ENCODE measurements at places on chromosomes 5 and 9.

GRCh38 chr5:157857816-157858526 is 974 bp downstream of the CLINT1 start:
- no peak for DNase-seq

DNA sequence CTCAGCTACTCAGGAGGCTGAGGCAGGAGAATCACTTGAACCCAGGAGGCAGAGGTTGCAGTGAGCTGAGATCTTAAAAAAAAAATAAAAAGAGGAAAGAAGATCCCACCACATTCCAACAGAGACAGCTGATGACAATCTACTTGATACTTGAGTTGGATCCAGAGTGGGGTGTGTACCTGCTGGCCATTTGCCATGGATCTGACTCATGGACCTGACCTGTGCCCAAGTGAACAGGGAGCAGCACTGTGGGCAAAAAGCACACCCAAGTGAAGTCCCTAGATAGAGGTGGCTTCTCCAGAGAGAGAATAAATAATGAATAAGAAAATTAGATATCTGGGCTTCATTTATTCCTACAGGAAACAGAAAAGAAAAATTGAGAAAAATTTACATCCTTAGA is 81.2 kb upstream of the MIER3 start:
- DNase-seq = no peak

DNA sequence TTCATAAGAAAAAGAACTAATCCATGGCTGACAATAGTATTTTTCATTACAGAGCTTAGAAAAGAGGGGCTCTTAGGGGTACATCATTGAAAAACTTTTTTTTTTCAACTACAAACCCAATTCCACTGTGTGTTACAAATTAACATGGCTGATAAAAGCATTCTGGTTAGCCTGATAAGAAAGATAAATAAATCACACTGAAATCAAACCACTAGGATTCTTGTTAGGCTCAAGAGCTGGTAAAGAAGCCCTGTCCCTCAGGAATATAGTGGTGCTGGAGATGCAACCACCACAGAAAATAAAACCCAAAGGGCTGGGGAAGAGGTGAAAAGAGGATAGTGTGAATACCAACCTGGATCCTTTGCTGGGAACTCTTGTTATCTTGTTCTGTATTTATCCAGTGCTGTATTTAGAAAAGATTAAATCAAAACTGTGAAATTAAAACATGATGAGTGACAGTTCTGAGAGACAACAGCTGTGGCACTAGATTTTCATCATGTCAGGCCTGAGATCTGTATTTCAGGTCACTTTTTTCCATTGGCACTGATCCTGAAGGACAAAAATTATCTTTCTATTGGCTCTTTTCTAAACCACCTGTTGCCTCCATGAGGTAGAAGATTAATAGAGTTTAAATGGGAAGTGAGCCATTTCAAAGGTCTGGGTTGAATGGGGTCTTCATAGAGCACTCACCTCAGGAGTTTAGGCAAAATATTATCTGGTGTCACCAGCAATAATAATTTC is 118.6 kb downstream of the ARRDC3 start:
- DNase-seq = no peak

DNA sequence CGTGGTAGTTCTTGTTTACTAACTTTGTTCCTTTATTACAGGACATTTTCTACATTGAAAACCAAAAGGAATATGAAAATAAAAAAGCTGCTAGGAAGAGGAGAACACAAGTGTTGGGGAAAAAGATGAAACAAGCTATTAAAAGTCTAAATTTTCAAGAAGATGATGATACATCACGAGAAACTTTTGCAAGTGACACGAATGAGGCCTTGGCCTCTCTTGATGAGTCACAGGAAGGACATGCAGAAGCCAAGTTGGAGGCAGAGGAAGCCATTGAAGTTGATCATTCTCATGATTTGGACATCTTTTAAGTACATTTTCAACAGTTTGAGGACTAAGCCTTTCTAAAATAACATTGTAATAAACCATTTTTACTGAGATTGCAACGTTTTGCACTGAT is 23.8 kb downstream of the PHAX start:
- DNase-seq = no peak

DNA sequence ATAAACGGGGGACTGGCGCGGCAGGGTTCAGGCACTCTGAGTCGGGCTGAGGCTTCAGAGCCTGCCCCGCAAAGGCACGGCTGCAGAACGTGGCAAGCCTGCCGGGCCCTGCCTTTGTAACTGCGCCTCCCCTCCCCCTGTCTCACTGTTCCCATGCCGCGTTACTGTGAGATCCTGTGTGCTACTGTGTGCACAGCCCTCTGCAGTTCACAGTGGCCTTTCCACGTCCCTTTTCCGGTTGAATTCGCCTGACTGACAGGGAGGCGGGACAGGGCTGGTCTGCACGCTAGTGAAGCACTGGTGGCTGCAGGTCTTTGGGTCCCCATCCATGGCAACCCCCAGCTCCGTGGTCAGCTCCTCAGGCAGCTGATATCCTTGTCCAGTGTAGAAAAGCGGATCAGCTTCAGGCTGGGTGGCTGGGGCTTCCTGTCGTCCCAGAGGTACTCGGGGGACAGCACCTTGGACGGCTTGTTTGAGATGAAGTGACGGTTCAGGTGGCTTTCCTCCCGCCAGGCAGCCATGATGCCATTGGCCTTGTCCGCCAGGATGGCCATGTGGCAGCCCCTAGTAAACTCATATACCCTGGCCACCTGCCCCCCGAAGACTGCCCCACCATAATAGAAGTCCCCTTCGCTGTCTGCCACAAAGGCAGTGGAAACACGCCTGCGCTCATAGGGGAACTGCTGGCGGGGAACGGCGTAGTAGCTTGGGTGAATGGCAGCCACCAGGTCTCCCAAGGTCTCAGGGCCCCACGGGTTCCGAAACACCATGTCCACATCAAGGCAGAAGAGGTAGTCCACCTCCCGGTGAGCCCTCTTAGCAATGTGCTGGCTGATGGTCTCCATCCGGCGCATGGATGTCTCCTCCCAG is 10.3 kb downstream of the GBGT1 start:
- no peak for DNase-seq

DNA sequence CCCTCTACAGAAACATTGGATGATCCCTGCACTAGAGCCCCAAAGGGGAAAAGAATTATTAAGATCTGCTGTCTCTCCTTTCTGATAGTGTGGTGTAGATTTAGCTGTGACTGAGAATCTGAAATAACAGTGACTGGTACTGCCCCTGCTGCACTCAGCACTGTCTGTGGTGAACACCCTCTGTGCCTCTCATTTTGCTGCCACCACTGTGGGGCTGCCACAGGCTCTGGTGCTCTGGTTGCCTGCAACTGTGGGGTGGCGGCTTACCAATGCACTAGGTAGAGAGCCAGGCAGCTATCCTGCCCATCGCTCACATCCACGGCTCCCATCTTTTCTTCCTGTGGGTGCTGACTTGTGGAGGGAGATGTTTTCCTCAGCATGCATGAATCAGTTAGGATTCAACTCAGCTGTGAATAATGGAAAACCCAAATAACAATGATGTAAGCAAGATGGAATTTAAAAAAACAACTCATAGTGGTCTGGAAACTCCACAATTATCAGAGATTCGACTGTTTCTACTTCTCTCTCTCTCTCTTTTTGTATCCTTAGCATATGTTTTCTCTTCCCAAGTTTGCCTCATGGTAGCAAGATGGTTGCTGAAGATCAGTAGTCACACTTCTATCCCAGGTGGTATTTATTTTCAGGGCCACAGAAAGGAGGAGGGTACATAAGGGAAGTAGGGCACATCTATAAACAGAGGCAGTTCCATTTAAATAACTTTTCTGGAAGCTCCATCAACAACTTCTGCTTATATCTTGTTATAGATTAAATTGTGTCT is 99.8 kb upstream of the DAP start:
- no peak for DNase-seq

- no peak for DNase-seq
Measured at GRCh38 chr5:52449516-52449915, 338.2 kb upstream of the ITGA1 start.

- DNase-seq = no peak
Measured at GRCh38 chr9:94945197-94946144, 219.0 kb downstream of the AOPEP start.

- DNase-seq = no peak
Measured at GRCh38 chr9:750249-750967, 91.1 kb upstream of the DMRT1 start.

- no peak for DNase-seq
Measured at GRCh38 chr5:107011605-107012004, 659.1 kb downstream of the EFNA5 start.

DNA sequence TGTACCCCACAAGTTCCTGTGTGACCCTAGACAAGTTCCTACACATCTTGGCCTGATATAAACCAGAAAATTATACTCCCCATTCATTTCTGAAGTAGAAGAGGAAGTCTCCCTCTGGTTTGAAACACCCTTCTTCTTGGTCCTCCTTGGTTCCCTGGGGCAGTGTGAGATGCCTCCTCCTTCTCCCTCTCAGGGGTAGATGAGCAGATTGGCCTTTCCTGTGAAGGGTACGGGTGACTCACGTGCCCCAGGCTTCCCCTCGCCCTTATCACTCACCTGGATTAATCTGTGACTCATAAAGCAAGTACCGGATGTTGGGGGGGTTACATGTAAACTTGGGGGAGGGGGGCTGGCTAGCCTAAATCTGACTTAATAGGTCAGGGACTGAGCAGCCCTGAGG is 11.1 kb upstream of the AQP3 start:
- DNase-seq = no peak

GRCh38 chr5:168434001-168434400 is 52.3 kb upstream of the RARS1 start:
- no peak for DNase-seq

GRCh38 chr5:178668579-178668978 is 41.7 kb upstream of the CLK4 start:
- no peak for DNase-seq

DNA sequence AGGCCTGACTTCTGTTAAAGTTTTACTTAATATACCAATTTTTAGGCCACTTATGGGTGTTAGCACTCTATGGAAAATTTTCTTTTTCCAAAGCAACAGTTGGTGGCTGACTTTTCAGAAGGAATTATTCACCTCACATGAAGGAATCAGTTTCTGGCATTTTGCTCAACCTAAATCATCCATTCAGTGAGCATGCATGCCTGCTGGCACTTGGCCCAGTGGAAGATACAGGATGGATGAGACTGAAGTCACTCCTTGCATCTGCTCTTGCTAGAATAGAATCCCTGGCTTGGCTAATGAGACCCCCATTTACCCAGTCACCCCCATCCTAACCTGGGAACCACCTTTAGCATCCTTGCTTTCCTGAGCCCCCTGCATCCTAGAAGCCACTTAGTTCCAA is 131.7 kb downstream of the WDR41 start:
- no peak for DNase-seq

DNA sequence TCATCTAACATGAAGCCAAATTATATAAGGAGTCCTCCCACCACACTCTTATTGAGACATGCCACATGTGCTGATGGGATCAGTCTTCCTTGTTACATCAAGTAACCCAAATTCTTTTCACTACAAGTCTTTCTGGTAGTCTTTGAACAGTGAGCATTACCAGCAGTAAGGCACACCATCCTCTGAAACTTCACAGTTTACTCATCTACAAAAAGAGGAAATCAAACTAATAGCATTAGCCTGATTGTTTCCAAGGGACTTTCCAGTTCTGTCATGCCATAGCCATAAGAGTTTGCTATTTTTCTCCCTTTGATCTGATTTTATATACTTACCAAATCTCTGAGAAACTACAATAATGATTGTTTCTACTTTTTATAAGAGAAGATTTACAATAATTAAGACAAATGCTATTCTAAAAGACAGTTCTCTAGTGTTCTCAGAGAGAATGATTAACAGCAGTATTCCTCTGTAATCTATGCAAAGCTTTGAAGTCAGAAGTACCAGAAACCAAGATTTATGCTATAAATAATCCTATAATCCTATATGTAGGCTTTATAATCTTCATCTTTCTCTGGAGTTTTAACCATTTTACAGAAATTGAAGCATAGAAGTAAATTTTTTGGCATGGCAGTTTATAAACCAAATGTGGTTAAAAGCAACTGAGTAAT is 166.2 kb upstream of the ACO1 start:
- DNase-seq = no peak

DNA sequence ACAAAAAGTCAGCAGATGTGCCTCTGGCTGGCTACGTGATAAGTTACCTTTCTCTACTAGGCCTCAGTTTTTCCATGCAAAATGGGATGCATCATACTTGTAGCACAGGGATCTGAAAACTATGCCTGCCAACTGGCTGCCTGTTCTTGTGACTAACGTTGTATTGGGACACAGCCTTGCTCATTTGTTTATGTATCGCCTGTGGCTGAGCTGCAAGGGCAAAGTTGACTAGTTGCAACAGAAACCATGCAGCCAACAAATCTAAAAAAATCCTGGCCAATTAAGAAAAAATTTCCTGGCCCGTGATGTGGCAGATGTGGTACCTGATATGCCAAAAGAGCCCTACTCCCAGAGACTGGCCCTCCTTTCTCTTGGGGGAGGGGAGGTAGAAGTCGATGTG is 131.3 kb downstream of the SEC61B start:
- DNase-seq = no peak

- DNase-seq = no peak
Measured at GRCh38 chr9:135779571-135779970, 77.6 kb downstream of the KCNT1 start.

GRCh38 chr5:10333154-10334006 is 20.1 kb upstream of the MARCHF6 start:
- no peak for DNase-seq

GRCh38 chr5:73154208-73155006 is 18.6 kb upstream of the TMEM174 start:
- DNase-seq = no peak

GRCh38 chr9:8876303-8876702 is 1076.7 kb upstream of the DMAC1 start:
- DNase-seq = no peak

DNA sequence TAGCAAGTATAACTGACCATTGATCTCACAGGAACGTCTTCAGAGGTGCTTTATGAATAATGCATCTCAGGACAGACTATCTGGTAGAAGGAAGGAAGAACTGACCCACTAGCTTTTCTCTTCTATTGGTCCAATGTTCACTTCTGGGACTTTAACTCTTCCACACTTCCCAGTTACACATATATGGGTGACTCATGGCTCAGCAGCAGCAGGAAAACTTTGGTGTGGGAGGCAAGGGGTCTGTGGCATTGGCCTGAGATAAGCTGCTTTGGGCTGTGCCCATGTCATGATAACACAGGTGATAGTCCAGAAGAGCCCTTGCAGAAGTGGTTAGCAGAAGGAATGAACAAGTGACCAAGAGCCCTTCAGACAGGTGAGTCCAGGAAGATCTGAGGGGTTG is 148.8 kb downstream of the RAB3C start:
- DNase-seq = no peak

- DNase-seq = no peak
Measured at GRCh38 chr5:16574789-16575721, 41.7 kb downstream of the RETREG1 start.

- DNase-seq = no peak
Measured at GRCh38 chr5:130136300-130136699, 232.0 kb downstream of the CHSY3 start.

GRCh38 chr5:128770907-128771306 is 194.4 kb upstream of the SLC27A6 start:
- DNase-seq = no peak

Data from NCI-H1436 treated with DMSO at 0.1 percent for 48 hours (cell line).